C1 segment of cervical spinal cord (tissue), 14 donors: ENCODE measurements at places on chromosomes 3 and 15.

- DNase-seq: no peak
Observed at GRCh38 chr3:146026547-146026946, 134.4 kb downstream of the PLOD2 start.

DNA sequence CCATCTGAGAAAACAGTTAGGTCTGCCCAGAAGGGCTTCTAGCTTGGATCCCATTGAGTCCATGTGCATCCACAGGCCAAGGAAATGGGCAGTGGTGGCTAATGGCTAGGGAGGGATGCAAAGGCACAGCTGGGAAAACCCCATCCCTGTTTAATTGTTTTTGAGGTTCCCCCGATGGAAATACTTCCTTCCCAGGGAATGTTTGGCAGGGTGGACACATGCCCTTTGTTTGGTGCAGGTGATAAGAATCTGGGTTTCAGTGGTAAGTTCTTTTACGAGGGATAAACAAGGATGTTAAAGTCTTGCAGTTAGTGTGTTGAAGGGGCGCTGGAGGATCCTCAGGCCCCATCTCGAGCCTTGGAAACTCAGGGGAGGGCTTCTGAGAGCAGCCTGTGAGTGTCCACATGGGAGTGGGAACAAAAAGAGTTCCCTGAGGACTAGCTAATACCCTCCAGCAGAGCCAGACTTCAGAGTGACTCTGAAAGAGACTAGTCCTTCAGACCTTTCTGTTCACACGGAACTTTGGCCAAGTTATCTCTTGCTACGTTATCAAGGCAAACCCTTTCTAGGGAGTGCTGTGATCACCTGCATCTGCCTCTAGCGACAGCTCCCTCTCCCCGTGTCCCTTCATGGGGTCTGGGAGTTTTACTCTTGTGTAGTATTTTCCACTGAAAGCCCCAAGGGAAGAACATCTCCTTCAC, 17.4 kb downstream of the PTPRG start:
- no peak for DNase-seq

DNA sequence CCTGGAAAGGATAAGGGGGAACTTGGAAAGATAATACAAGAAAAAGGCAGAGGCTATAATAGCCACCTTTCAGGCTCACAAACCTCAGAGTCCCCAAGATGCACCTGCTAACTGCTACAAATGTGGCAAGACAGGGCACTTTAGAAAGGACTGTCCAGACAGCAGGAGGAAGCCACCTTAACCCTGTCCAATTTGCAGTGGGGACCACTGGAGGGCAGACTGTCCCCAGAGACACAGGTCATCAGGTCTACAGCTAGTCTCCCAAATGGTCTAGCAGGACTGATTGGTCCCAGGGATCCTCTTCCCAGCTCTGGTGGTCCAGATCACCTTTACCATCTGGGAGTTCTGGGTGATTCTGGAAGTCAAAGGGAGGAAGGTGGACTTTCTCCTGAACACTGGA, 882.5 kb upstream of the GBE1 start:
- DNase-seq: no peak

DNA sequence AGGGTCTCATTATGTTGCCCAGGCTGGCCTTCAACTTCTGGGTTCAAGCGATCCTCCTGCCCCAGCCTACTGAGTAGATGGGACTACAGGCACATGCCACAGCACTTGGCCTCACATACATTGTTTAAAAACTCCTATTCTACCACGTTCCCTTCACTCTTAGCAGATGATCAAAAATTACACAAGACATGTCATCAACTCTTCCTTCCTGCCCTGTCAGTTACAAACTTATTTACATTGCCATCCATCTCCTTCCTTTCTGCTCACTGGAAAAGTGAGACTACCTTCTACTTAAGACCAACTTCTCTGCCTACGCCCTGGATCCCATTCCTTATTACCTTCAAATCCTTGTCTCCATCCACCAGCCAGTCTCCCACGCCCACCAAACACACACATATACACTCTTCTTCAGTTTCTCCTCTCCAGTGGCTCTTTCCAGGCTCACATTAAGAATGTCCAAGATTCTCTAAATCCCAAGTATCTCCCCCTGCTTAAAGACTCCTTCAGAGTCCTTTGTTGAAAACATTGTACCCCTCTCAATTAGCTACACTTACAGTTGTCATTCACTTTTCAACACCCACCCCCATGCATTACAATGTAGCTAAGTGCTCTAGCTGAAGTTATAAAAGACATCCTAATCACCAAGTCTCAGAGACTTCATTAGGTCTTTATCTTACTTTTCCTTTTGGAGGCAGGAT, 4.3 kb downstream of the PEAK1 start:
- DNase-seq: no peak

GRCh38 chr3:185040425-185040824, 112.4 kb downstream of the C3orf70 start:
- DNase-seq: no peak

DNA sequence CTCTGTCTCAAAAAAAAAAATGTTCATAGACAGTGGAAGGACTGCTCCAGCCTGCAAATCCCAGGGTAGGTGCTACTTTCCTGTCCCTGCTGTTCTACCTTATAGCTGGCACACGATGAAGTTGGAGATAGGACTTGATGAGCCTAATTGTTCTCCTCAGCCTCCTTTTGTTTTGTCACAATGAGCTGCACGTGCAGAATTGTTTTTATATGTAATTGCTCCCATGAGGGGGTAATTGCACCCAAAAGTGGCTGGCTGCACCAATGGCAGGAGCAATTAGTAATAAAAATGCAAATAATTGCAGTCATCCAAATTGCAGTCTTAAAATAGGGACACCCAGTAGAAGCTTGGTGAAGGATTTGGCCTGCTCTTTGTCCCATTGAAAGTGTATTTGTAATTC, 63.0 kb upstream of the PFN2 start:
- DNase-seq: no peak

GRCh38 chr3:134065252-134066157, 35.8 kb upstream of the SLCO2A1 start:
- no peak for DNase-seq
